ENCODE measurements at places on chromosomes 3 and 15. TPM values are rescaled to one million over a fixed set of nuclear protein-coding genes. Genes with fewer than 3 reads are reported as not detected.

GRCh38 chr15:51830276-51830806 lies 888 bp downstream of the TMOD3 start:
- DNase-seq = no peak

GRCh38 chr3:64548200-64548889 lies 139.5 kb downstream of the ADAMTS9 start:
- DNase-seq = no peak

Gene SFMBT1
- total RNA-seq = 18.3 TPM

GRCh38 chr3:78724859-78725258 lies 1042.9 kb downstream of the ROBO1 start:
- DNase-seq = no peak

DNA sequence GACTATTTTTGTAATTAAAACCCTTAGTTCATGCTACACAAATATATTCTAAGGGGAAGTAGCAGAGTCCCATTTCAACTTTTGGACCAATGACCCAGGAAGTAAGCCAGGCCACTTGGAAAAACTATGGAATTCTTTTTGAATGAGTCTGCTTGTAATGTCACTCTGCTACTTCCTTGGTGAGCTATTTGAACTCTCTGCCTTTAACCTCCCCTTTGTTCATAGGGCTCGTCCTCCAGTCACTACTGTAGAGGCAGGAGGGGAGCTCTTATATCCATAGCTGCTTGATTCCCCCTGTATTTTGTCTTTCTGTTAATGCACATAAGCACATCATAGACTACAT lies 119.6 kb downstream of the UACA start:
- DNase-seq = no peak

DNA sequence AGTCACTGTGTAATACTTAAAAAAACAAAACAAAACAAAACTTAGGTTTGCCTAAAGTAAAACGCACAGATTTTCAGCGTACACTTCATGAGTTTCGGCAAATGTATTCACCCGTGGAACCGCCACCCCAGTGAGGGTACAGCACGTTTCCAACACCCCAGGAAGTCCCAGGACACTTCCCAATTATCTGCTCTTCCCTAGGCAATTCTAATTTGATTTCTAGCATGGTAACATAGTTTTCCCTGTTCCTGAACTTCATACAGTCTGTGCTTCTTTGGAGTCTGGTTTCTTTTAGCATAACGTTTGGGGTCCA lies 497 bp upstream of the CLASP2 start:
- no peak for DNase-seq

Gene DPPA2
- not detected for total RNA-seq

GRCh38 chr3:45544717-45545296 lies 49.7 kb upstream of the LIMD1 start:
- DNase-seq = no peak

Gene TFDP2
- 22.6 TPM for total RNA-seq

Gene RARB
- not detected for total RNA-seq

Gene TLR9
- total RNA-seq = 0.22 TPM

- DNase-seq = no peak
Measured at GRCh38 chr3:20478436-20478835, 292.4 kb upstream of the SGO1 start.

Gene MST1
- total RNA-seq = 8.5 TPM

DNA sequence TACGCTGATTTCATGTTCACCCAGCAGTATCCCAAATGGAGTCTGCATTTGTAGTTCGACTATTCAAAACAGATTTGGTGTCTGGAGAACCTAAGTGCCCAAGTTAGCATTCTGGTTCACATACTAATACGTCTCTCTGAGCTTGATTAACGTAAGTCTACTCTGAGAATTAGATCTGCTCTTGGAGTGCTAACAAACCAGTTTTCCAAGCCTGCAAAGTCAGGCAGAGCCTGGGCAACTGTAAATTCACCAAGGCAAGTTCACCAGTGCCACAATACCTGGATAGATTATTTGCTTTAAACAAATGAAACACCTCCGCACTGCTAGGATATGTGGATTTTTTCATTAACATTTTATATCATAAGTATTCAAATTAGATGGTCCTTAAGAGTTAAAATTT lies 912.6 kb downstream of the ROBO1 start:
- no peak for DNase-seq

GRCh38 chr3:170598091-170598502 lies 12.2 kb upstream of the SLC7A14 start:
- no peak for DNase-seq

DNA sequence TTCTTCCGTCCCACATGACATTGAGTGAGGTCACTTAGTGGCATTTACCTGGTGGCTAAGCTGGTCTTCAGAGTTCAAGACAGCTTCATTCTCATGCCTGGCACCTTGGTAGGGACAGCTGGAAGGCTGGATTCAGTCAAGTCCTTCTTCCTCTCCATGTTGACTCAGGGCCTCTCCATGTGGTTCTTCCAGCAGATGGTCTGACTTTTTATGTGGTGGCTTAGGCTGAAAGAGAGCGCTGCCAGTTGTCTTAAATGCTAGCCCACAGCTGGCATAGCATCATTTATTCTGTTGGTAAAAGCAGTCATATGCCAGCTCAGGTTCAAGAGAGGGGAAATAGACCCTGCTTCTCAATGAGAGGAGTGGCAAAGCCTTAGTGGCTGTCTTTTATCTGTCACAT lies 53.0 kb upstream of the CTDSPL start:
- no peak for DNase-seq

GRCh38 chr3:34264337-34265041 lies 466.1 kb downstream of the PDCD6IP start:
- DNase-seq = no peak

DNA sequence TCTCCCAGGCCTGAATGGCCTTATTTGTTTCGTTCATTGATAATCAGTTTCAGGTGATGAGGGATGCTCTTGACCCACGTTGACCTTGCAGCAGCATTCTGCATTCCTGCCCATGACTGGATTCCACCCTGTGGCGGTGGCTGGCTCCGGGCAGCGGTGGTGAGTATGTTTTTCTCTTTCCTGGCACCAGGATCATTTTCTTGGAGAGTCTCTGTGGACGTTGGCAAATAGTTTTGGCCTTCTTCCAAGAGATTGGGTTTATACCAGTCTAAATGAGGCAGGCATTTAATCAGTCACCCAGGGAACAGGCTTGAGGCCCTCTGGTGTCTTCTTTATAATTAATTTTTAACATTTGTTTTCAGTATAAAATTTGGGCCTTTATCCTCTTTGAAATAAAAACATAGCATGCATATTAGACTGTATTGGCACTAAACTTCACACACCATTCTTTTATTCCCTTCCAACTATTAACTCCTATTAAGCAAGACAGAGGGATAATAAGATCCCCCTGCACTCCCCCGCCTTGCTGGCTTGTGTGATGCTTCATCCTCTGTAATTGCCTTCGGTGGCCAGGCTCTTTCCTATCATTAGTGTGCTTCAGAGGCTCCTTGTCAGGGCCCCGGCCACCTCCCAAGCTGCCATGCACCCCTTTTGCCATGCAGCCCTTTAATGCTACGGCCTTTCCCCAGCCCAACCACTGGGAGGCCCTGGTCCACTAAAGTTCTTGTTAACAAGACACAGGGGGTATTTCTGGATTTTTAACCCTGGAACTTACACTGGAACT lies 176.2 kb upstream of the TOPAZ1 start:
- DNase-seq = no peak

Gene C3orf70
- not detected for total RNA-seq

GRCh38 chr3:160413613-160414248 lies 14.3 kb downstream of the SMC4 start:
- peak; percentile 49 for DNase-seq

- no peak for DNase-seq
Measured at GRCh38 chr3:57133157-57133556, 32.0 kb downstream of the IL17RD start.

DNA sequence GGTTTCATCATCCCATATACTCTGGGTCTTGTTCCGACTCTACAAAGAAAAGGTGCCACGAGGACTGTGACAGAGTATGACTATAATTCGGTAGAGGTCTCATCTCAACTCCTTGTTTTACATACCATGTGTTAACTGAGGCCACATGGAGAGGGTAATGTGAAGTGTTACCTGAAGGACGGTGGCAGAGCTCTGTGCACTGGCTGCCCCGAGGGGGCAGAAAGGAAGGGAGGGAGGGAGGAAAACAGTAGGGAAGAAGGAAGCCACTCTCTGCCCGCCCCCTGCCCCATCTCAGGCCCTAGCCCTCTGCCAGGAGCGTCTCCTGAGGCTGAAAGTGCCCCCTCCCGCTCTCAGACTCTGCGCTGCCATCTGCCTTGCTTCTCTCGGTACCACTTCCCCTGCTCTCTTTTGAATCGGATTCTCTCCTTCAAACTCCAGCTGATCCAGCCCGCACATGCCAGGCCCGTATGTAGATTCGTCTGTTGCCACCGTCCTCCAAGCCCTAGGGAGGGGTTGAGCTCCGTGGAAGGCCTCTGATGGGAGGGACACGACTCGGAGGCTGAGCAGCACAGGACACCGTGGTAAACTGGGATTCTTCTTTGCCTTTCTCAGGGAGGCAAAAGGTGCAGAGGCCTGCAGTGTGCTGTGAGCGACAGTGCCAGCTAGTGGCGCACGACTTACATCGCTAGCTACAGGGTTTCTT lies 70.5 kb upstream of the ATP10A start:
- DNase-seq = peak; percentile 29

GRCh38 chr3:115208066-115208750 lies 61.1 kb upstream of the ZBTB20 start:
- DNase-seq = no peak

DNA sequence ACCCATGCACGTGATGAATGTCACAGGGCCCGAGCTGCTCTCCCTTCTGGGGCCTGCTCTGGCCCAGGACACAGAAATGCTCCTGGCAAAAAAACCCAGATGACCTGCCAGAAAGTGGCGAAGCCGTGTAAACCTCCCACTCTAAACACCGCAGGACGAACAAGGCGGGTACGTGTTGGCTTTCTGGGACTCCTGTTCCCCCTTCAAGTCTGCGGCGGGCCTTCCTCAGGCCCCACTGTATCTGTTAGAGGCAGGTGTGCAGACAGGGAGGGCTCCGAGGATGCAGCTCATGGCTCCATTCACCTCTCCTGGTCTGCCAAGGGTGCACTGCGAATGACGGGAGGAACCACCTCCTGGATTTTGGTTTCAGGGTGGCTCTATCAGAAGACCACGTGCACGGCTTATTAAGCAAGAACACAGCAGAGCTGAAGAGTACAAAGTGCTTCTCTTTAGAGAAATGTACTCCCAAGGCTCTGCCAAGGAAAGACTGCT lies 173.8 kb downstream of the ADAMTS17 start:
- DNase-seq = no peak

DNA sequence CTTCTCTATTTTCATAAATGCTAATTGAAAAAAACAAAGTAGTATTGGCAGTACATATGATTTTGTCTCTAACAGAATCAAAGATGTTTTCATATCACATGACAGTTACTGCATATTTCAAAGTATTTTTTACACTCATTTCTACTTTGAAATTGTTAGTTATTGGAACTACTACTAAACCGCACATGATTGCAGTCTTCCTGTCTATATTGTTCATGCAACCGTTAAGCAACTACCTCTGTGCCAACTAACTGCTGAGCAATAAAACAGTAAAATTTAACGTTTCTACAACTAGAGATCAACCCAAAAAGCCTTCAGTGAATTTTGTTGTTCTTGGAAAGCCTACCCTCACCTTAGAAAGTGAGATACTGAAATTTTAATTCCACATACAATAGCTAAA lies 64.2 kb downstream of the DMXL2 start:
- no peak for DNase-seq

GRCh38 chr3:155194973-155195957 lies 98.2 kb downstream of the STRIT1 start:
- DNase-seq = no peak

Gene AADAC
- total RNA-seq = not detected

DNA sequence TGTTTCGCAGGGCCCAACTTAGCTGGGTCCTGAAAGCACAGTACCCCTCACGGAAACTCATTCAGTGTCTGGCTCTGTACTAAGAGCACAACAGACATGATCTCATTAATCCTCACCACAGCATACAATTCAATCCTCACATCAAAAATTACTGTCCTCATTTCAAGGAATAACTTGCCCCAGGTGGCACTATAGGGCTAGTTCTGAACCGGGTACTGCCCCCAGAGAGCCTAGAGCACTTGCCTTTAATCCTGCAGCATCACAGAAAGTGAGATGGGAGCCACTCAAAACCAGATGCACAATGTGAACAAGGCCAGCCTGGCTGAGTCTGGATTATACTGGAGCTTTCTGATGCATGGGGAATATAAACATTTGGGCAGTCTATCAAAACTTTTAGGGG lies 122.6 kb downstream of the OSBPL10 start:
- no peak for DNase-seq
